Frontal cortex (tissue), 4 donors: ENCODE measurements at places on chromosomes 1 and 21.

- no peak for DNase-seq
These were observed 152.5 kb downstream of the ZNF648 start for GRCh38 chr1:181909010-181909409.

- no peak for DNase-seq
These were observed 125.5 kb downstream of the CLEC20A start for GRCh38 chr1:178371235-178371634.

DNA sequence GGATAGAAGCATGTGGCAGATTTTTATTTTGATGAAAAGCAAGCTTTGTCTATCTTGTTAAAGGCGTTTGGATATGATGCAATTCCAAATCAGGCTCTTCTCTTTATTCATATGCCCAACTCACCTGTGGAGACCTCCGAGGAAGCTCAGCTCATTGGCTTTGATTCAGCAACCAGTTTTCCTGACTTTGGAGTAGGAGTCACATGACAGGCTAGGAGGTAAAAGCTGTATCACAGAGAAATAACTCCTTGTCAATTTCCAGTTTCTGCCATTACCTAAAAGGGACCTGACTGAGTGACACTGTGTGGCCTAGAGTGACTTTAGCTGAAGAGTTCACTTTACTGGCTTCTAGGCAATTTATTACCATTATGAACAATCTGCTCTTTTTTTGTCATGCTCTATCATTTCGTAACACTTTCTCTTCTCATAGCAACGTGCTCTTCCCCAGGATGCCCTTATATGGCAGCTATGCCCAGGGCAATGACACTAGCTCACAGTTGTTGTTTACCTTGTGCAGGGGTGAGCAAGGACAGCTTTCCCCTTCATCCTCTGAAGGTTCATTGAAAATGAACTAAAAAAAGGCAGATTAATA is 107.2 kb downstream of the KCNK1 start:
- DNase-seq = no peak

- DNase-seq = no peak
These were observed 57.9 kb upstream of the GJB5 start for GRCh38 chr1:34696981-34697380.

- no peak for DNase-seq
These were observed 269.4 kb downstream of the PTGER3 start for GRCh38 chr1:70778056-70778762.

DNA sequence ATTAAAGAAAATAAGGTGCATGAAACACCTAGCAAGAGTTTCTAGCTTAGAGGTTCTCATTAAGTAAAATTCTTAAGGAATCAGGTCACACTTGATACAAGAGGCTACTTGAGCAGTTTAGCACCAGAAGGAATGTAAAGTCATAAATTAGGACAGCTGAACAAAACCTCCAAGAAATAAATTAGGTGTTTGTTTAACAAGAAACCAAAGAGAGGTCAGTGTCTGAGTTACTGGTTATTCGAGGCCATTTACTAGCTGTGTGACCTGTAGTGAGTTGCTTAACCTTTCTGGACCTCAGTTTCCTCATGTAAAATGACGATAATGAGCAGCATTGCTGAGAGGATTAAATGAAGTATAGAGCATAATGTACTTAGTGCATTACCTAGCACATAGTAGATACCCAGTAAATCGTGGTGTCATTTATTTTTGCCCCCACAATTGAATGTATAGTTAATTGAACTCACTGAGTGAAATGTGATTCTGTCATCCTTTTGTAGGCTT is 908 bp upstream of the ELK4 start:
- DNase-seq = no peak

GRCh38 chr1:83923553-83923952 is 75.4 kb downstream of the TTLL7 start:
- DNase-seq = no peak

DNA sequence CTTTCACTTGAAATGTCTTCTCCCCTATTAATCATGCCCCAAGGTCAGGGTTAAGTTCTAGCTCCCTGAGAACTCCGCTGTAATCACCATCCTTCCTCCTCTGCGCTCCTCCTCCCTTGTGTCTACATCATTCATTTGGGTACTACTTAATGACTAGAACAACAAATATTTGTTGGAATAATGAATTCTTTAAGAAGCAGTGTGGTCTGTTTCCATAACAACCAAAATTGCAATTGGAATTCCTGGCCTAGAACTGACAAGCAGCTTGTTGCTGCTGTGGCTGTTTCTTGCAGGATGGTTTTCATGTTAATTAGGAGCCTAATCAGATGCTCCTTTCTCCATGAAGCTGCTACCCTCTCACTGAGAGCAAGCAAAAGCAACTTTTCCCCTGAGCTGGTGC is 192.5 kb downstream of the ZZZ3 start:
- no peak for DNase-seq
